ENCODE measurements at places on chromosomes 13 and 19. TPM values are rescaled to one million over a fixed set of nuclear protein-coding genes. Genes with fewer than 3 reads are reported as not detected.

PRODH2 gene
- total RNA-seq, result not detected

PRKCG gene
- 0.10 TPM for total RNA-seq

FLT3LG gene
- 49.6 TPM for total RNA-seq

DPF1 gene
- not detected for total RNA-seq

RGS9BP gene
- total RNA-seq, result 0.10 TPM

LGALS7B gene
- total RNA-seq, result not detected

IGFL2 gene
- total RNA-seq, result not detected

PEAK3 gene
- total RNA-seq, result 0.52 TPM

ACER1 gene
- total RNA-seq, result 0.42 TPM

CD177 gene
- not detected for total RNA-seq

CTXN1 gene
- total RNA-seq, result not detected

SLC17A7 gene
- total RNA-seq, result not detected

All from mononuclear cell (primary cell).